ENCODE measurements at places on chromosomes 12 and 14. TPM values are rescaled to one million over a fixed set of nuclear protein-coding genes. Genes with fewer than 3 reads are reported as not detected.

DNA sequence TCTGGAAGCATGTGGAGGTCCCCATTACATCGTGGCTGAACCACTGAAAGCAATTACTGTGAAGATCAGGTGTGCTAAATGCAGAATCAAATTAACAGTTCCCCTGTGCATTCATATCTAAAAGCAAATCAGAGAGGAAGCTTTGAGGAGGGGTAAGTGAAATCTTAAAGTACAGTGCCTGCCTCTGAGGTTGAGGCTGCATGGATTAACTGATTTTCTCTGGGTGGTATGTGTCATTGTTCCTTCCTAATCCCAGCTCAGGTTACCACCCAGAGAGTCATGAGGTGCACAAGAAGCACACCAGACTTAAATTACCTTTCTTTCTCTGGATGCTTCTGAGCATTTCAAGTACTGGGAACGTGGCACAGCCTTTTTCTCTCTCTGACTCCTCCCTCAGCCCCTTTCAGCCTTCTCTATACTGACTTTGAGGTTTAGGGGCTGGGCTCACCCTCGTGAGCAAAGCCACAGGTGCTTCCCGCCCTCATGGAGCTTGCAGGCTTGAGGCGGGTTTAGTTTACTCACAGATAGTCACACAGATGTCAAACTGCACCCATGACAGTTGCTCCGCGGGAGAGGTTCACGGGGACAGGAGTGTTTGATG is 237.6 kb upstream of the CRY1 start:
- H3K36me3 ChIP-seq, result no peaks in the 10 kb centered on the region
- no peak for DNase-seq
- no peak overlapping the region for H3K4me3 ChIP-seq
- peaks cover 14% of the 10 kb centered on the region for H3K27me3 ChIP-seq

PDZRN4 gene
- total RNA-seq, result not detected

PPP4R4 gene
- total RNA-seq, result not detected

ASB8 gene
- total RNA-seq, result 39.6 TPM

KDM2B gene
- 21.3 TPM for total RNA-seq

RAPGEF3 gene
- total RNA-seq, result 4.1 TPM

FAM181A gene
- not detected for total RNA-seq
